ENCODE measurements at places on chromosomes 2 and 18.

GRCh38 chr18:8367217-8367988 lies 241.8 kb upstream of the RAB12 start:
- no peak for DNase-seq

DNA sequence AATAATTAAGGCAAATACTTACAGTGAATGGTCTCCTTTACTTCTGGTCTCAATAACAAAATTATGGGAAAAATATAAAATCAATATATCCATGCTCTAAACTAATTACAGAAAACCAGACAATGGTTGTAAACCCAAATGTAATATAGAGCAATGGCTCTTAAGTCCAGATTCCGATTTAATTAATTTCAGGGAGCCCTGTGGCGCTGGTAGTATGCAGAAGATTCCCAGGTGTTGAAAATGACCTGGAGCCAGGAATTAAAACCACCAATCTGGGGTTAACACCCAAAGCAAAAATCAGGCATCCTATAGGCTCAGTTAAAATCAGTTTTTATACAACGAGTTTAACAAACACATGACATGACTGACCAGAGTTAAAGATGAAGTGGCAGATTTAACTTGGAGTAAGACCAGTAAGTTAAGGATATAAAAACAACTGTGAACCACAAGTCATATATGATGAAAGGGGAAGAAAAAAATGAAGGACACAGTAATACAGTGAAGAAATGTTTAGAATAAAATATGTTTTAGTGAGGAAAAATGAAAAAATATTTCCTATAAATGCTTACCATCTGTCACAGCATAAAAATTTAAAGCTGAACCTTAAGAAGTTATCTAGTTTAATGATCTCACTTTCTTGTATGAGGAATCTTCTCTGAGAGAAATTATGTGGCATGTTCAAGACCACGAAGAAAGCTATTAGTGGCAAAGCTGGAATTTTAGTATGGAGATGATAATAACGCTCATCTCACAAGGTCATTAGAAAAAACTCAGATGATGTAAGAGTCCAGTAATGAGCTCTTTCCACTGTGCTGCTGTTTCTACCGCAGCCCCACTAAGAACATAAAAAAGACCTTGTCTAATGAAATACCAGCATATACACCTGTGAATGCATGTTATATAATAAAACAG lies 45.8 kb upstream of the FLACC1 start:
- no peak for DNase-seq

- no peak for DNase-seq
These were observed 68.9 kb upstream of the LTBP1 start for GRCh38 chr2:32877587-32878510.

DNA sequence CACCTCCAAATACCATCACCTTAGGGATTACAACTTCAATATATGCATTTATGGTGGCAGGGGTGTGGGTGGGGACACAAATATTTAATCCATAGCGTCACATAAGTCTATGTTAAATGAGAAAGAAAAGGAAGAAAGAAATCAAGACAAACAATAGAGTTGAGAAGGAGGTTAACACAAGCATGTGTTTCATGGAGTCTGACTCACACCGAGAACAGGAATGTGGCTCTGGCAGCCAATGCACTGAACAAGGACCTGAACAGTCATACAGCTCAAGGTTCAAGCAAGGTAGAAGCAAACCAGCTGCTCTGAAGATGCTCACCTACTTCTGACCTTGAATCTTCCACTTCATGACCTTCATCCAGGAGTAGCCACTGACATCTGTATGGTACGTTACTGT lies 36.2 kb upstream of the LPIN1 start:
- DNase-seq = no peak

- no peak for DNase-seq
These were observed 26.6 kb downstream of the RASGRP3 start for GRCh38 chr2:33503002-33503401.

DNA sequence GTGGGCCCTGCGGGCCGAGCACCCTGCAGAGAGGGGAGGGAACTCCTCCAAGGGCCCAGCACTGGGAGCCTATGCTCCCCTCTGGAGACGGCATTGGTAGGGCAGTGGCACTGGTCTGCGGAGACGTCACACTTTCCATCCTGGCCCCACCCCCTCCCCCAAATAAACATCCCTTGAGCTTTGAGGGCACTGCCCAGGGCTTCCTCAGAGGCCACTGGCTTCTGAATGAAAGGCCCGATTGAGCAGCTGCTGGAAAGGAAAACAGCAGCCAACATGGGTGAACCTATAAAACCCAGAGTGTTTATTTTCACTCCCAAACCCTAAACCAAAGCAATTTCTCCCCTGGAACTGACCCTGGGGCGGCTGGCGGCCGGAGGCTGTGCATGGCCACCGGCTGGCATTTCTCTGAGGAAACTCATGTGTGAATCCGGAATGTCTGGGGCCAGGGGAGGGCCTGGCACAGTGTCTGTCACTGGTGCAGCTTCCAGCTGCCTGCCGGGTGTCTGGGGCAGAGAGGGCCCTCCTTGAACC lies 138.9 kb downstream of the DYSF start:
- DNase-seq = no peak

GRCh38 chr2:226813148-226813701 lies 13.6 kb upstream of the IRS1 start:
- no peak for DNase-seq

DNA sequence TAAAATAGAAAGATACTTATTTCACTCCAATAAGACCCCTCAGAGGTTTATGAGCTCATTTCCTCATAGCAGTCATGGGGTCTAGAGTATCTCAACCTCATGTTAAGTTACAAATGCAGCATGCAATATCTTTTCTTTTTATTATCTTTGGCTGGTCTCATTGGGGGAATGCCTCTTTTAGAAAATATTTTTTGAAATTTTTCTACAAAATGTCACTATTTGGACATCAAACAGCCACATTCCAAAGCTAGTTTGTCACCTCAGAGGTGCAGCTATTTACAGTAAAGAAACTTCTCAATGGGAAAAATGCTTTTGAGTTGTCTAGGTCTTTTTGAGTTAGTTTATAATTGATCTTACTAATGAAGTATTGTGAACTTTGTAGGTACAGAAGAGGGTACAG lies 370.7 kb upstream of the LRATD1 start:
- no peak for DNase-seq

DNA sequence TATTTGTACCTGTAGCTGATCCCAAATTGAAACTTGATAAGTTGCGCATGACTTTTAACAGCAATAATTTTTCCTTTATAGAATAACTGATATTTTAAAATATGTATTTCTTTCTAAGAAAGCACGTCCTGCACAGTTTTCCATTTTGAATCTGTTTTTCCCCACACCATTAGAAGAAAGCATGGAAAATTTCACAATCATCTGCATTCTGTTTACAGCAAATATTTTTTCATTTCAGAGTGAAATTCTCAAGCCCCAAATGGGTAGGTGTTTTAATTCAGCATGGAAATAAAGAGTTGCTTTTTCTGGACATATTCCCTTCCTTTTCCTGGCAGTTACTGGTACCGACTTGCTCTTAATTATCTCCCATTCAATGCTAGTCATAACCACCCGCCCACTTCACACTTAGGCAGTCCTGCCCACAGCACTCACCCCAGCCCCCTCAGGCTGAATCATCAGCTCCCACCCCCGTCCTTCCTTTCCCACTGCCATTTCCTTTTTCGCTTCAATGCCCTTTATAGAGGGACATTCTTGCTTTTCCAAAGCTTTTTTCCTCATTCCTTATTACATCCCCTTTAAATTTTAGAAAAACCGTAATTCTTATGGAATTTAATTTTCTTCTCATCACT lies 89.2 kb upstream of the GLS start:
- no peak for DNase-seq

DNA sequence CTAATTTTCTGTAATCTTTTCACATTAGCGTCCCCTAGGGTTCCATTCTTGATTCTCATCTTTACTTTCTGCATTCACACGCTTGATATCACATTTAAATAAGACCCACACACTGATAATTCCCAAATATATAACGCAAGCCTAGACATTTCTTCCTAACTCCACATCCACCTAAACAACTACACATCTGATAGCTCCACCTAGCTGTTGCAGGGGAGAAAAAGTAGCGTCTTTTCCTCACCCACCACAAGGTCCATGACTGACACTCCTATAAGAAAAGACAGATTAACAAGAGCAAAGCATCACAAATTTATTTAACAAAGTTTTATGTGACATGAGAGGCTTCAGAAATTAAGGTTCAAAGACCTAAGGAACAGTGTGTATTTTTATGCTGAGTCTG lies 862.2 kb upstream of the DDX18 start:
- no peak for DNase-seq

GRCh38 chr18:3340682-3341097 lies 78.8 kb downstream of the MYL12B start:
- no peak for DNase-seq

DNA sequence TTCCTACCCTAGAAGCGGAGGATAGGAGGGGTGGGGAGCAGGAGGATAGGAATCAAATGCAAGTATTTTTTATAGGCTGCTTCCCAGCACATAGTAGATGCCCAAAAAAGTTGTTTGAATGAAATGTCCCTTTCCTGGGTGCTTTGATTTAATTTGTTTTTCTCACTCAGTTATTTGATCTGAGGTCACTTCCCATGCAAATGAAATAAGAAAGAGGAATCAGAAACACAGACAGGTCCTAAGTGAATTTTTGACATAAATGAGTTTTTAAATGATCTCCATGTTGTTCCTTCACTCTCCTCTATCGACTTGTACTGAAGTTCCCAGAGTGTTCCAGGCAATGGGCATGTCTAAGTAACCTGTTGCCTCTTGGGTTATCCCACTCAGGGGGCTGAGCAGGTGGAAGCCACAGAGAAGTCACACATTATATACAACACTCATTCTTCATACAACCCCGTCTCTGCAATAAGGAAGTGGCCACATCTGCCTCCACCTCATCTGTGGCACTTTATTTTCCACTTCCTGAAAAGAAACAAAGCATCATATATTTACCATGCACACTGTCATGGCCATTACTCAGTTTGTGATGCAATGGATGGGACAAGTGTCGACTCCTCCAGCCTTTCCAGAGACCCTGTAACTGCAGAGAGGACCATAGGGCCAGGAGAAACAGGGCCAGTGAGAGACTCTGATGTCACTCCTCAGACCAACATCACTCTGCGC lies 81.9 kb upstream of the ZNF397 start:
- peak; percentile 21 for DNase-seq

- DNase-seq = no peak
These were observed 114.0 kb downstream of the NEDD4L start for GRCh38 chr18:58158008-58158407.

DNA sequence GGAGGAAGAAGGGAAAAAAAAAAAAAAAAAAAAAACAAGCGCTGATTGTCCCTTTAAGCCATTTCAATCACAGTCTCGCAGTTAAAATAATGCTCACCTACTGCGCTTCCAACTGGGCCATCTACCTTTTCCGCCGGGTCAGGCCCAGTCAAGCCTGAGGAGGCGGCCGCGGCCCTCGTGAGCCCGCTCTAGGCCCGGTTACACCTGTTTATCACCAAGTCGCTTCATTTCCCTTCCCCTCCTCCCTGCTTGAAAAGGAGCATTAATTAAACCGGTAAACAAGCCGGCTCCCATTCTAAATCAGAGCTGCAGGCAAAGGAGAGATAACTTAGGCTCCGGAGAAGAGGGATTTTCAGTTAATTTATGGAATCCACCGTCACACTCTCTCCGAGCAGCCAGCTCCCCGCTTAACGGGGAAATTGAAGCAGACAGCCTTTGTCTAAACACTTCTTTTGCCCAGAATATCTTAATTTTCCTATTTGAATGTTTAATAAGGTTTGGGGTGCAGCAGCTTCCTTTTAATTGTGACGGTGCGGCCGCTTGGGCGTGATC lies 140.1 kb upstream of the SIX3 start:
- DNase-seq = no peak

- DNase-seq = no peak
These were observed 160.8 kb upstream of the KYNU start for GRCh38 chr2:142716463-142717242.

DNA sequence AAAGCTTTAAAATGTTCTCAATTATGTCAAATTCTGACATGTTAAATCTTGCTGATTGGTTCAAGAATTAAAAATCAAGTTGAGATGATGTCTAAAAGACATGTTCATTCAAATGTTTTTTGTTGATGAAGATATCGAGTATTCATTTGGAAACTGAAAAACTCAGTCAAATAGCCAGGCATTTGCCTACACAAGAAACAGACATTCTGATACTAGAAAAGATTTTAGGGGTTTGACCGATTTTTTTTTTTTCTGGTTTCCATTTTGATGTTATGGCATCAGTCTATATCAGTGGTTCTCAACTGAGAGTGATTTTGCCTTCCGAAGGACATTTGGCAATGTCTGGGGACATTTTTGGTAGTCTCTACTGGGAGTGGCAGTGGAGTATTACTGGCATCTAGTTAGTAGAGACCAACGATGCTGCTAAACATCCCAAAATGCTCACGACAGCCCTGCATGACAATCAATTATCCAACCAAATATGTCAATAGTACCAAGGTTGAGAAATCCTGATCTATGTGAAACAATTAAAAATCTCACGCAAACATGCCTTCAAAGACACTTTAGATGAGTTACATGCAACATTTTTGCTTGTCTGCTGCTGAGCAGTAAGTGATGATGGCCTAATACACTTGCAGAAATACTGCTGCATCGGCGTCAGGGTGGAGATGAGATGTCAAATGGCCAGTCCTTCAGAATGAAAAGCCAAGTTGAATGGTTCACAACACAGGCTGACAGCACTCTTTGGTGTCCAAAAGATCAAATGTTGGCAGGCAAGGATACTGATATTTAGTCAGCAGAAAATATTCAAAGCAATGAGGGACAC lies 12.5 kb downstream of the RASGRP3 start:
- DNase-seq = no peak

GRCh38 chr2:135152361-135152760 lies 100.3 kb downstream of the RAB3GAP1 start:
- no peak for DNase-seq

All from CD4-positive, alpha-beta T cell treated with Interferon alpha-2 for 1 hour (primary cell).